ENCODE measurements at places on chromosomes 3 and 15. TPM values are rescaled to one million over a fixed set of nuclear protein-coding genes. Genes with fewer than 3 reads are reported as not detected.

DNA sequence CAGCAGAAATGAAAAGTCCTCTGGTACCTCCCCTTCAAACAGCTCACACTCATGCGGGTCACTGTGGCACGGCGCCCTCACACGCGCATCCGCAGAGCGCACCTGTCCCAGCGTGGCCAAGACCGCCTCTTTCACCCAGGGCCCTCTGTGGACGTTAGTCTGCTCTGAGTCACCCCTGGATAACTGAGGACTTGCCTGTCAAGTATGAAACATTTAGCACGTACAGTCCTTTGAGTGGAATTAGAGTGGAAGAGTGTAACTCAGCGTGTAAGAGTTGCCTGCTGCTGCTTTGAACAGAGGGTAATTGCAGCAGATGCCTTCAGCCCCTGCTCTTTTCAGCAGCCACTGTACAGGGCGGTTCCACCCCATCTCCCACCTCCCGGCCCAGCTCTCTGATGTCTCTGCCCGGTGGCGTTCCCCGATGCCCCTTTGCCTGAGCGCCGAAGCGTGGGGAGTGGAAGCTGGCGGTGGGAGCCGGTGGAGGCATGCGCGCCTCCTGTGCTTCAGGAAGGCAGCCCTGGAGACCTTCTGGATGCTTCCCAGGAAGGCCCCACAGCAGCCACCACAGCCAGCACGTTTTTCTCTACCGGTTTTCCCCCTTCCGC, 23.0 kb downstream of the CPN2 start:
- no peak for DNase-seq

Gene SLC9C1
- 0.15 TPM for total RNA-seq

DNA sequence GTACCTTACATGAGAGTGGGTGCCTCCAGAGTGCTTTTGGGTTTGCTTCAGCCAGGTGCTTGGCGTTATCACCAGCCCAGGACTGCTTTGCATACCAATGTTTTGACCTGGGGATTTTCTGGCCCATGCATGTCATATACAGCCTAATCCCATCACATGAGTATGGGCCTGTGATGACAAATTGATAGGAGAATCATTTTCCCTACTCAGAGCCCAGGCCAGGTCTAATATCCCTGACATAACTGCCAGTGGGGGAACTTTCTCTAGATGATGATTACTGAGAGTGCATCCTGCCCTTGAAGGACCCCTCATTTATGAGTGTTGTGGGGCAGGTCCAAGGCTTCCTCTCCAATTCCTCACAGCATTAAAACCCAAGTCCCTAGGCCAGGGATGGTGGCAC, 197.5 kb upstream of the LYSMD4 start:
- no peak for DNase-seq

- DNase-seq: no peak
Measured at GRCh38 chr3:53728606-53729005, 117.6 kb downstream of the CHDH start.

GRCh38 chr3:47578119-47578632, 489 bp downstream of the CSPG5 start:
- DNase-seq: no peak

Data from breast epithelium (tissue), 4 donors.